ENCODE measurements at places on chromosomes 6 and 20. TPM values are rescaled to one million over a fixed set of nuclear protein-coding genes. Genes with fewer than 3 reads are reported as not detected.

DNA sequence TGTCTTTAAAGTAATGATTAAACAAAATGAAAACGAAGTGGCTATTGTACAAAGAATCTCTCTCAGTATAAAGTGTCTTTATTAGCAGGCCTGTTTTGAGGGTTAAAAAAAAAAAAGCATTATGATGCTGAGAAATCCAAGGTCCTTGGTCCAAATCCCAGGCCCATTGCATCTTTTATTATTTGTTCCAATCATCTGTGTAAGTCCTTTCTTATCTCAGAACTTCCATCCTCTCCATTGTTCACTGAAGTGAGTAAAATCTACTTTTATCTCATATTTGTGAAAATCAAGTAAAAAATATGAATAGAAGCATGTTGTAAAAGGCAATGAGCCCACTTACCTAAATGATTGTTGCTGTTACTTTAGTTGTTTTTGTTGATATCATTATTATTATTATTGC, 499.1 kb upstream of the JAG1 start:
- no peak for DNase-seq
- no peaks in the 10 kb centered on the region for H3K27me3 ChIP-seq

- H3K27me3 ChIP-seq = peaks cover 18% of the 10 kb centered on the region
- H3K27ac ChIP-seq = no peak within 1 kb of the TSS
- no peak within 1 kb of the TSS for H3K4me3 ChIP-seq
- H3K4me1 ChIP-seq = no peaks in the 10 kb centered on the region
- no peaks in the 10 kb centered on the region for H3K36me3 ChIP-seq
- no peak for DNase-seq
Measured at GRCh38 chr20:57620274-57620990, at the start of gene ZBP1. Gene ZBP1 (minus strand): TSS chr20:57620426. CDS start chr20:57620295, 131 bp downstream.

- no peaks in the 10 kb centered on the region for H3K27me3 ChIP-seq
- peaks cover 10% of the 10 kb centered on the region for H3K4me1 ChIP-seq
- H3K36me3 ChIP-seq = no peaks in the 10 kb centered on the region
- H3K27ac ChIP-seq = no peak overlapping the region
- no peak for DNase-seq
Measured at GRCh38 chr6:45483501-45483900, 105.8 kb upstream of the SUPT3H start.

- DNase-seq = no peak
- H3K4me3 ChIP-seq = no peak overlapping the region
- no peaks in the 10 kb centered on the region for H3K36me3 ChIP-seq
Measured at GRCh38 chr6:153673225-153673624, 365.8 kb upstream of the OPRM1 start.

GRCh38 chr20:2606507-2607006, 45.9 kb upstream of the NOP56 start:
- no peak overlapping the region for H3K27ac ChIP-seq
- H3K27me3 ChIP-seq = peaks cover 38% of the 10 kb centered on the region
- H3K4me1 ChIP-seq = no peaks in the 10 kb centered on the region
- DNase-seq = no peak

- H3K27ac ChIP-seq = no peak overlapping the region
- H3K27me3 ChIP-seq = no peaks in the 10 kb centered on the region
- no peaks in the 10 kb centered on the region for H3K36me3 ChIP-seq
Measured at GRCh38 chr6:134703206-134703605, 246.7 kb downstream of the ALDH8A1 start.

- peaks cover 21% of the 10 kb centered on the region for H3K4me1 ChIP-seq
- no peak for DNase-seq
- no peaks in the 10 kb centered on the region for H3K36me3 ChIP-seq
Measured at GRCh38 chr6:45513843-45514242, 136.1 kb upstream of the SUPT3H start.

GRCh38 chr20:32110727-32111126, 1.2 kb downstream of the TM9SF4 start:
- H3K4me1 ChIP-seq = peaks cover 26% of the 10 kb centered on the region
- no peak for DNase-seq
- H3K4me3 ChIP-seq = peak overlapping the region; percentile 91

GRCh38 chr6:162845972-162846371, 118.2 kb downstream of the PACRG start:
- peak overlapping the region; percentile 9 for H3K27ac ChIP-seq
- no peaks in the 10 kb centered on the region for H3K27me3 ChIP-seq
- no peak overlapping the region for H3K4me3 ChIP-seq

GRCh38 chr6:135474362-135474761, 23.2 kb downstream of the AHI1 start:
- no peaks in the 10 kb centered on the region for H3K4me1 ChIP-seq
- DNase-seq = no peak
- no peak overlapping the region for H3K27ac ChIP-seq
- peaks cover 45% of the 10 kb centered on the region for H3K36me3 ChIP-seq

MEP1A gene
- total RNA-seq = not detected

SOBP gene
- 23.0 TPM for total RNA-seq

Measured in neural crest cell (in vitro differentiated cells).